ENCODE measurements at places on chromosomes 5 and 9.
A peak's percentile ranks its signal among the peaks of the same experiment; 100 is the strongest.

- no peak for DNase-seq
These were observed 36.8 kb downstream of the FGD3 start for GRCh38 chr9:92983984-92984589.

- DNase-seq, result no peak
These were observed 1137.8 kb downstream of the CDH18 start for GRCh38 chr5:18850216-18850615.

DNA sequence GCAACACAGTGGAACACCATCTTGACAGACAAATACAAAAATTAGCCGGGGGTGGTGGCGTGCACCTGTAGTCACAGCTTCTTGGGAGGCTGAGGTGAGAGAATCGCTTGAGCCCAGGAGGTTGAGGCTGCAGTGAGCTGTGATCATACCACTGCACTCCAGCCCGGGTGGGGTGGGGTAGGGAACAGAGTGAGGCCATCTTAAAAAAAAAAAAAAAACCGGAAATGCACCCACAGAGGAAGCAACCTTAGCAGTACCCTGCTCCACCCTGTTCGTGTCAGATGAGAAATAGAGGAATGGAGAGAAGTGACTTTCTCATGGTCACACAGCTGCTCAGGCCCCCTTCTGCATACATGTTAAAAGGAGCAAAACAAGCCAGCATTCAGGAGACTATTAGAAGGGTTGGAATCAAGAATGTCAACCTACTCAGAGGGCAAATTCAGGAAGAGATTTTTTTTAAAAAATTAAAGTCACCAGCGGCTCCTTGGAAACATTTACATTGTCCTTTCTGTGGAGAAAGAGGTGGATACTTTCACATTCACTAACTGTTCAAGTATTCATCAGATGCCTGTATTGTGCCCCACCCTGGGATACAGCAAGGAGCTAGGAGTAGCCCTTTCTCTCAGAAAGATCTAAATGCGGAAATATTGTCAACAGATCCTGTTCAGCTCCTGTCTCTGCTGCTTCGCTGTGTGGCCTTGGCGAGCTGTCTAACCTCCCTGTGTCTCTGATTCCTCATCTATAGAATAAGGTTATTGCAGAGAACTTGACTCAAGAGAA, 41.0 kb downstream of the CYFIP2 start:
- DNase-seq, result no peak

- no peak for DNase-seq
These were observed 31.9 kb upstream of the ZNF354A start for GRCh38 chr5:178762391-178762790.

- DNase-seq, result no peak
These were observed 19.8 kb downstream of the SLC6A18 start for GRCh38 chr5:1244976-1245375.

DNA sequence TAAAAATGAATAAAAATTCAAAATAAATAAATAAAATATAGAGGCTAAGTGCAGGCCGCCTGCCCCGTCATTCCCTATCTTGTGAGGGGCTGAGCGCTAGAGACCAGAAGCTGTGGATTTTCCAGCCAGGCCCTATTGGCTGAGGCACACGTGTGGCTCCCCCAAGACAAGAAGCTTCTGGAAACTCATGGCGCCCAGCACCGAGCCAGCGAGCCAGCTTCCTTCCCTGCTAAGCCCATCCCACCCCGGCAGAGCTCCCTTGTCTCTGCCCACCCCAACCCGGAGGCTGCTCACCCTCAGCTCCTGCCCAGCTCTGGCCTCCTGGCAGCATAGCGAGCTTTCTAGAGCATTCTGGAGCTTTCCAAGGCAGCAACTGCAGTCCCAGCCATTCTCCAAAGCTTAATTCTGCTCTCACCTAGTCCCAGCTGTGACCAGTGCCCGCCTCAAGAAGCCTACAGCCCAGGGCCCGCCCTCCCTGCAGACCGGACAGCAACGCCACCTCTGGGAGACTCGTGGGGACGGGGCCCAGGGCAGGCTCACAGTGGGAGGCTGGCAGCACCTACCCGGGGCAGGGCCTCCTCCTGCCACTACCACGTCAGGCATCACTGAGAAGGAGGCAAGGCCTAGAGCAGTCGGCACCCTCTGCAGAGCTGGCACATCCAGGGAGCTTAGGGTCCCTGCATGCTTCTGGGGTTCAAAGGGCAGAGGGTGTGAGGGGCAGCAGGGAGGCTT, 23.2 kb upstream of the TMEM250 start:
- DNase-seq, result peak; percentile 13

GRCh38 chr9:86795823-86796553, 151.3 kb downstream of the GAS1 start:
- peak; percentile 55 for DNase-seq

DNA sequence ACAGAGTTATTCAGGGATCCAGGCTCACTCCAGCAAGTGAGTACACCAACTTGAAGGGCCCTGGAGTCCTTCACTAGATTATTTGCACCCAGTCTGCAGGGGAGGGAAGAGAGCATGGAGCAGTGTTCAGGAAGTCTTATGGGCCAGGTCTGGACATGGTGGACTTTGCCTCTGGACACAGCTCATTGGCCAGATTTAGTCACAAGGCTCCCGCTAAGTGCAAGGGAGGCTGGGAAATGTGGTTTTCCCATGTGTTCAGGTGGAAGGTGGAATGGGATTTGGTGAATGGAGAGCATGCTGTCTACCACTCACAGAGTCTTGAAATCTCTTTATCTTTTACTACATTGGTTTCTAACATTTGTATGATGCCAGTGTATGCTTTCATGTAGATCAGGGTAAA, 200.5 kb downstream of the GNA14 start:
- DNase-seq, result no peak

- no peak for DNase-seq
These were observed 39.2 kb downstream of the PPIC start for GRCh38 chr5:122997294-122997693.

DNA sequence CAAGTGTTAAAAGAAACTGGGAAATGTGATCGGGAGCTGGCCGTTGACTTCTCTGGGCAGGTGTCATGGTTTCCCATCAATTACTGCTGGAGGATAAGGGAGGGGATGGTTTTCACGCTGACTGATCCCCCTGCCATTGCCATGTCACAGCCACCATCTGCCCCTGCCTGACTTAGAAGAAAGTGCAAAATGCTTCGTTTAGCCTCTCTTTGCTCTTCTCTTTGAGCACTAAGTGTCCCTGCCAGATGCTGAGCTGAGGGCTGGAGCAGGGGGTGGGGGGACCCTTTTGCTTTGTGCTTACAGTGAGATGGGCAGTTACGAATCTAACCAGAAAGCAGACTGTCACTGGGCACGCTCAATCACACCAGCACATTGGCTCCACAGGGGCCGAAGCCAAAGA, 138.4 kb upstream of the ALDH1B1 start:
- no peak for DNase-seq

GRCh38 chr9:86281593-86282076, 703 bp downstream of the ISCA1 start:
- no peak for DNase-seq

DNA sequence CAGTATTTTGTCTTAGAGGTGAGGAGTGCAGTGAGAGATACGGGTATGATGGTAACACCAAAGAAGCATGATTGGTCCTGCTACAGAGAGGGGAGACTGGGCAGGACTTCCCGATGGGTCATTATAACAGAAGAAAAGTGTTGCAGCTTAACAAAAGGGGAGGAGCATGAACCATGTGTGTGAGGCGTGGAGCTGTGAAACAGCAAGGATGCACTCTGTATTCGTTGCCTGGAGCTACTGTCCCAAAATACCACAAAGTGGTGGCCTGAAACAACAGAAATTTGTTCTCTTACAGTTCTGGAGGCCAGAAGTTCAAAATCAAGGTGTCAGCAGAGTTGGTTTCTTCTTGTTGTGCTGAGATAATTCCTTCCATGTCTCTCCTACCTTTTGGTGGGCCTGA, 59.4 kb upstream of the GRHPR start:
- no peak for DNase-seq

- DNase-seq, result no peak
These were observed 2.8 kb downstream of the SHC3 start for GRCh38 chr9:89175828-89176261.

- DNase-seq, result no peak
These were observed 12.9 kb upstream of the ZNF782 start for GRCh38 chr9:96867079-96867804.

- DNase-seq, result no peak
These were observed 85.3 kb upstream of the COX7C start for GRCh38 chr5:86532429-86532828.

GRCh38 chr5:113364466-113364865, 70.3 kb downstream of the TSSK1B start:
- no peak for DNase-seq

DNA sequence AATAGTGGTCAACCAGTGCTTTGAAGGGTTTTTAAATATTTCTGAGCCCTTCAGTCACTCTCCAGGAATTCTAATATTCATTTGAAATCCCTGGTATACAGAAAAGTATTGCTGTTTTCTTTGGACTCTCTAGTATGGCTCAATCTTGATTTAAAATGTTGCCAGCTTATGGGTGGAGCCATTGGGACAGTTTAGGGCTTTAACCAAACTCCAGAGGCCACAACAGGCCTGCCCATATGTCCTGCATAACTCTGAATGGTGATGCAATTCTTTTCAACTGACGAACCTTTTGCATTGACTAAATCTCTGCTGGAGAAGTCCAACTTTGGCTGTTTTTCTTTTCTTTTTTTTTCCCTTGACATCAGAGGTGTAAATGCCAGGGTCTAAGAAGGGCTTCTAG, 10.3 kb upstream of the ANKHD1 start:
- DNase-seq, result no peak

GRCh38 chr9:35227284-35227683, 65.5 kb downstream of the UNC13B start:
- DNase-seq, result no peak

DNA sequence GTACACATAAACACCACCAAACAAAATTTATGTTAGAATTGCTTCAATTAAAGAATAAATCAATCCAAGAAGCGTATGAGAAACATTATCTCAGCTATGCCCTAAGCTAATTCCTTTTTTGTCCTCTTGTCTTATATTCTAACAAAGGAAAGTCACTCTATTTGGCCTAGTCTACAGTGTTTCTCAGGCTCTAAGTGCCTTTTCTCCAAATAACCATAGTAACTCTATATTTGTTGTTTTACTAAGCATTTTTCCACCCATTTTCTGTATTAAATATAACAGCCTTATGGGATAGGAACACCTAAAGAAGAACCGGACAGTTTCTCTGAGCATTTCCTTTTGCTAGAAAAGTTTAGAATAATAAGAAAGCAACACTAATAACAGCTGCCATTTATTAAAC, 120.1 kb upstream of the MTAP start:
- no peak for DNase-seq

DNA sequence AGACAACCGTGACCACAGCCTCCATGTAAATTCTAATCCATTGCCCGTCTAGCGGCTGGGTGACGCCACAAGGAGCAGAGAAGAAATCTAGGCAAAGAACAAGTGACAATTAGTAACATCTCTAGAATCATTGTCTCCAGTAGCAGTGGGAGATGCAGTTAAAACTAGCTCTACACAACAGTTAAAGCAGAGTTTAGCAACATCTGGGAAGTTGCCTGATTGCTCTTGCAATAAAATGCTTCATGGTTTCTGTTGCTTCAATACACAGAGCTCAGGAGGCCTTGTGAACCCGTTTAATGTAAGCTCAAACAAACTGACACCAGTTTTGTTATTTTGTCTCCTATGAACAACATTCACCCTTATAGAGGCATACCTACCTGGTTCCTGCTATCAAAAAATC, 369.8 kb upstream of the PDE4D start:
- DNase-seq, result no peak

DNA sequence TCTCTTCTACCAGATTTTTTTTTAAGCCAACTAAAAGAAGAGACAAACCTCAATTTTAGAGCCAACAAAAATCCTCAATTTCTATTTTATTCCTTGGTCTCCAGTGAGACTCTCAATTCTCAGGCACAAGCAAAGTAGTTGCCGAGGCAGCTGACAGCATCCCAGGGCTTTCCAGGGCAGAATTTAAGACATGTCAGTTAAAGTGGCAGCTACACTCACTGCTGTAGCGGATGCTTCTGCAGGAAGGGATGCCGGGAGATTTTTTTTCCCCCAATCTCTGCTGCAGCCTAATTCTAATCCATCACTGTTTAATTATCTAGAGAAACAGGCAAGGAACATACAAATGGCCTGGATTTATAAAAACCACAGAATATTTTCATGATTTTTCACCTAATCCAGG, 57.0 kb downstream of the TTC39B start:
- no peak for DNase-seq

- DNase-seq, result no peak
These were observed 247.0 kb downstream of the YTHDC2 start for GRCh38 chr5:113760486-113760885.

GRCh38 chr9:19184144-19184917, 46.2 kb upstream of the DENND4C start:
- peak; percentile 74 for DNase-seq

GRCh38 chr9:75185585-75186170, 97.4 kb downstream of the OSTF1 start:
- DNase-seq, result no peak

DNA sequence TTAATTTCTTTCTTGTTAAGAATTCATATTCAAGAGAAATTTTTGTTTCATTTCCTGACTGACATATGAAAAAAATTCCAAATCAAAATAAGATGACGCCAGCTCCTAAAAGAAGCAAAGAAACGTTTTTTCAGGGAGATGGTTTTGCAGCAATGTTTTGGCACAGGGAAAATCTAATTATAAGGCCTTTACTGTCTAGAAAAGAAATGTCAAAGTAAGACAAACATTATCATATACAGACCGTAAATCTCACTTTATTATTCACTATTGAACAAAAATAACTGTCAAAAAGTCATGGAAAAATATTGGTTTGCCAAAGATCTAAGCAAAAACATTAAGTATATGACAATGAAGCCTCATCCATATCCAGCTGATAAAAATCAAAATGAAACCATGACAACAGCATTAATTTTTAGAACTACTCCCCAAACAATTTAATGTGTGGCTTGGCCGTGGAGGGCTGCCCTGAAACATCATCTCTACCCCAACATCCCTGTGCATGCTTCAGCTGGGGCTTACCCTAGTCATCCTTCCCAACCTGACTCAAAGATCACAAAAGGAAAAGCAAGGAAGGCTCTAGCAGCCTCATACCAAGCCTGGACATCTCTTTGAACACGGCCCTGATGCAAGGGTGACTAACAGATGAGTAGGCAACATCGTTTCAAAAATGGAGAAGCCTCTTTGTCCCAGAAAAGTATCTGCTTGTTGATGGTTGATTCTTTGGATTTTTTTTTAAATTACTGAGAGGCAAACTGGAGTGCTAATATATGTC, 95.6 kb downstream of the ARSB start:
- DNase-seq, result no peak

- DNase-seq, result no peak
These were observed 243.6 kb downstream of the PBX3 start for GRCh38 chr9:125990793-125991220.

DNA sequence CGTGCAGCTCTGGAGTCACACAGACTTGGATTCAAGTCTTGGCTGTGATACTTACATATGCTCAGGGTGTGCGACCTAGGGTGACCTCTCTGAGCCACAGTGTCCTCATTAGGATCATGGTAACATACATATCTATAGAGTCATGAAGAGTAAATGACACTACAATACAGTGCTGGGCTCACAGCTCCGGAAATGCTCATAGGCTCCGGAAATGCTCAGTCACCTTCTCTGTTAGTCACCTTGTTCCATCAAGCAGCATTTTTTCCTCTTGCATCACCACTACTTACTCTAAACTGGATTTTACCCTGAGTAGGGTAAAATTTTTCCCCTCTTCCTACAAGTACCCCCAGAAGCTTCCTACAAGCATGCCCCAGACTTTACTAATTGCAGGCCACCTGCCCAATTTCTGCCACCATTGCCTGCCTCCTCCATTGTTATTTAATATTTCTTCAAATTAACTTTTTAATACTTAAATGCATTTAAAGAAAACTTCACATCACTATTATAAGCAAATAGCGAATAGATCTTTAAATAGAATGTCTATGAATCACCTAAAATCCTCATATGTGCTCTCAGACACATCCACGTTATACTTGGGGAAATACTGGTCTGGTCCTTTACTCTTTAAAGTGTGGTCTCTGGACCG, 147.6 kb upstream of the SPRY4 start:
- DNase-seq, result no peak
